Right atrium auricular region (tissue), 2 donors: ENCODE measurements at places on chromosomes 6 and 20. TPM values are rescaled to one million over a fixed set of nuclear protein-coding genes. Genes with fewer than 3 reads are reported as not detected.

DNA sequence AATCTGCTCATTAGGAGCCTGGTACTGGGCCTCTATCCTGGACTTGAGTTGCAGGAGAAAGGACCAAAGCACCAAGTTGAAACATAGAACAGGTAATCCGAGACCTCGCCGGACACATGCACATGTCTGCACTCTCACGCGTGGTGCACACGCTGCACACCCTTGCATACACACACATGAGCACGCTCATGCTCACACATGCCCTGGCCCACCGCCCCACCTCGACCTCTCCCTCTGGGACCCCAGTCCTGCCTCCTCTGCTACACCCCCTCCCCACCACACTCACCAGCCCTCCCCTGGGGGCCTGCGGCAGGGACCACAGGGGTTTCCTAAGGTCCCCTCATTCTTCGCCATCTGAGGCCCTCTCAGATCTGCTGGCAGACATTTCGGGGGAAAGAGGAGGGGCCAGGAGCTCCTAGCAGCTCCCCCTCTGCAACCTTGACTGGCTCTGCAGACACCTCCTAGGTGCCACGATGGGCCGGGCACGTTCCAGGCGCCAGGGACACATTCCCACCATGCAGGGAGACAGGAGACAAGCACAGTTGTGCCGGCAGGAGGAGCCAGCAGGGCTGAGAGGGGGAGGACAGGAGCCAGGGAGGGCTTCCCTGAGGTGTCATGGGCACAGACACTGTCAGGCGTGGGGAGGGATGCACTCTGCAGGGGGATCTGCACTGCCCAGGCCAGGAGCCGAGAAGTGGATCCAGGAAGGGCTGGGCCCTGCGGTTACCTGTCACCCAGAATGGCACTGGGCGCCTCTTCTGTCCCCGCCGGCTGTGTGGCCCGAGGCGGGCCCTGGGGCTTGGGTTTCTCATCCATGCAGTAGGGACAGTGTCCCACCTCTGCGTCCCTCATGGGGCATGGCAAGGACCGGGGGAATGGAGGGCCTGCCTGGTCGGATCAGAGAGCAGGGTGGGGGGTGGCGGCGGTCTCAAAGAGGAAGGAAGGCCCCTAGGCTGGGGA, 25.6 kb upstream of the LSM14B start:
- DNase-seq = no peak

GRCh38 chr6:124590001-124590400, 372.2 kb upstream of the RNF217 start:
- DNase-seq = no peak

GRCh38 chr6:43540507-43540906, 23.6 kb downstream of the POLR1C start:
- DNase-seq = no peak

DNA sequence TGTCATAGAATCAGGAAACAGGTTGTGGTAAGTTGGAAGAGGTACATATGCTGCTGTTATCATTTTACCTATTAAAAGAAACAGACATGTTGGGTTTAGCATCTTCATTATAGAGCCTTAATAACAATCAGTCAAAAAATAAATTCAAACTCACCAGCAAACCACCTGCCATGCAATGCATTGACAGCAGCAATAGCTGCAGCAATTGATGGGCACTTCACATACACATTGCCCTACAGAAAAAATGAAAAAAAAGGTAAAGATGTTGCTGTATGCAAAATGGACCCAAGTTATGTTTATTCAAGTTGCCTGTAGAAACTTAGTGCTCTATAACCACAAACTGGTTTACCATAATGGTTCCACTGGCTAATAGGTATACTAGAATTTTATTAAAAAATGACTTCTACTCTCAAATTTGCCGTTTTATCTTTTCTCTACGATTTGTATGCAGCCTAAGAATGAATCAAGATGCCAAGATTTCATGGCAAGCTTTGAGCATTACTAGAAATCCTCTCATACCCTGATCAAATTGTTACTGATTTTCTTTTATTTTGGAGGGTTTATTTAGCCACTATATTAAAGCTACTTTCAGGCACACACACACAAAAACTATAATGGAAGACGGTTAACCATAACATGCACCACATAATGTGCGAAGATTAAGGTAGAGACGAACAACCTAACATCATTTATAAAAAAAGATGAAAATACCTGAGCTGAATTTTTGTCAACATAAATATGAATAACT, 5.5 kb downstream of the ROMO1 start:
- no peak for DNase-seq

GRCh38 chr6:90298459-90299053, 1.9 kb upstream of the BACH2 start:
- no peak for DNase-seq

DNA sequence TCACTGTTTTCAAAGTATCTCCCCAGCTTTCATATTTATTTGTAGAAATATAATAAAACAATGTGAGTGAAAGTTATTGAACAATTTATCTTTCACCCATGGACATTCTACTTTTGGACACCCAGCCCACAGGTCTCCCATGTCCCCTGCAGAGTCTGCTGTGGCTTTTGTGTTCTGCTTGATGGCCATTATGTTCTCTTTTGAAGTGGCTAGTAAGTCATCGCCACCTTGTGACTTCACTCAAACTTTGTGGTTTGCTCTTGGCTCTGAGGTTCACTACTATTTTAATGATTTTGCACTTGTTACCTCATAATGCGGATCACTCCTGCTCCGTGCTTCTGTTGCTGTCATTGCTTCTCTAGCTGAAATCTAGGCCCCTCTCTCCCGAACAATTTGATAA, 10.2 kb upstream of the DEFB113 start:
- DNase-seq = no peak

GRCh38 chr20:32792316-32792715, 27.4 kb upstream of the MAPRE1 start:
- no peak for DNase-seq

DNA sequence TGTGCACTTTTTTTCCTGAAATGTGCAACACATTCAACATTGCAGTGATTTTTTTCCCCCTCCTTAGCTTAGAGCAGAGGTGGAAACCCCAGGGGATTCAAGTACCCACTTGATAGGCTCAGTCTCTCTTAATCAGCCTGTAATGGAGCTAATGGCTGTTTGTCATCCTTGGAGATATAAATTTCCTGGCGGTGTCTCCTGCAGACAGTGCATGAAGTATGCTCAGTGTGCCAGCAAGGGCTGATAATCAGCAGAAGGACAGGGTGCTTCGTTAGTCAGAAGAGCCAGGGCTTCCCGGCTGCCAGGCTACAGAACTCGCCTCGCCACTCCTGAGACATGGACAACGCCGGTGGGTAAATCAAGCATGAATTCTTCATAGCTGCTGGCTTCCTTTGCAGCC, 69.8 kb upstream of the PHACTR2 start:
- DNase-seq = no peak

- DNase-seq = no peak
Measured at GRCh38 chr6:89536231-89536630, 102.3 kb downstream of the LYRM2 start.

DNA sequence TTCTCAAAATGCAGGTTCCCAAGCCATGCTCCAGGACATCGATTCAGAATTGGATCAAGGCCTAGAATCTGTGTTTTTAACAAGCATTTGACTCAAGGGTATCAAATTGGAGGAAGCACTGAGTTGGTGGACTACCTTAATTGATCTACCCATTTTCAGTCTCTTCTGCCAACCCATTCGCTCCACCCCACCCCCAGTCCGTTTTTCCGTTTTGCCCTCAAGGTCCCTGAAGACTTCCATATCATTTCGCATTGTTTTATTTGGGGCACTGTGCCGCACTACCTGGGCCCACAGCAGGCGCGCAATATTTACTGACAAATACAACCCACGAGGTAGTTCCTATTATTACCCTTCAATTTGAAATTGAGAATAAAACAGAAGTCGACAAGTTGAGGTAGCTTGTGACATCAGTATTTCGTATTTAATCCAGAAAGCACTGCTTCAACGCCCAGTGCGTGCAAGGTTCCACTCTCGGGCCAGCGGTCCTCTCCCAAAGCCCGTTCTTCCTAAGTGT, 557 bp upstream of the DHX35 start:
- DNase-seq = no peak

MTFR2 gene
- total RNA-seq = not detected

WFDC5 gene
- total RNA-seq = not detected

SPAG4 gene
- 4.6 TPM for total RNA-seq

POPDC3 gene
- 57.6 TPM for total RNA-seq

FAM184A gene
- 2.2 TPM for total RNA-seq

MAK gene
- not detected for total RNA-seq

LY6G6F gene
- total RNA-seq = not detected

REM1 gene
- total RNA-seq = 3.0 TPM

PERP gene
- 46.3 TPM for total RNA-seq

NKAIN2 gene
- total RNA-seq = 0.31 TPM

TMEM170B gene
- total RNA-seq = 3.6 TPM

VSTM2L gene
- 97.4 TPM for total RNA-seq

ZNF165 gene
- total RNA-seq = 0.47 TPM
